ENCODE measurements at places on chromosomes 13 and 19.

DNA sequence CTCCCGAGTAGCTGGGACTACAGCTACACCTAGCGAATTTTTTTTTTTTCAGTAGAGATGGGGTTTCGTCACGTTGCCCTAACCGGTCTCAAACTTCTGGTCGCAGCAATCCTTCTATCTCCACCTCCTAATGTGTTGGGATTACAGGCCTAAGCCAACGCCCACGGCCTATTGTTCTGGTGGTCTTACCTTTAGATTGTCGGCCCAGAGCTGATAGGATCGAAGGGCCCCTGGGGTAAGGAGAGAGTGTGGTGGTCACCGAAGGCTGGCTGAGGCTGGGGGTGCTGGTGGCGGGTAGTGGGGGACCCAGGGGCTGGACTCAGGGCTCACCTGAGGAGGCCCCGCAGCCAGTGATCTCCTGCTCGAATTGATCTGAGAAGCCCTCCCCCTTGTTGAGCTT lies 7.0 kb downstream of the CRB3 start:
- no peak for DNase-seq

- no peak for DNase-seq
Observed at GRCh38 chr13:22422712-22423111, 751.8 kb downstream of the FGF9 start.

DNA sequence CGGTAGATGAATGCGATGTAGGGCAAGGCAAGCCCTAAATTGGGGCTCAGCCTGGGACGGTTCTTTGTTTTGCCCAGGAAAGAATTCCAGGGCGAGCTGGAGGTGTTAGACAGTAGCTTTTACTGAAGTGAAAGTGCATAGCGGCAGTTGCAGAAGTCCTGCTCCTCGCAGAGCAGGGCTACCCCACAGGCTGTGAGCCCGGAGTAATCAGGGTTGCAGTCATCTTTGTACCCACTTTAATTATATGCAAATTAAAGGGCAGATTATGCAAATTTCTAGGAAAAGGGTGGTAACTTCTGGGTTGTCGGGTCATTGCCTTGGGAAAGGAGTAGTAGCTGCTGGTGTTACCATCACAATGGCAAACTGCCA lies 30.5 kb downstream of the VAV1 start:
- no peak for DNase-seq

- DNase-seq = no peak
Observed at GRCh38 chr19:39810424-39810823, 23.5 kb downstream of the DYRK1B start.

DNA sequence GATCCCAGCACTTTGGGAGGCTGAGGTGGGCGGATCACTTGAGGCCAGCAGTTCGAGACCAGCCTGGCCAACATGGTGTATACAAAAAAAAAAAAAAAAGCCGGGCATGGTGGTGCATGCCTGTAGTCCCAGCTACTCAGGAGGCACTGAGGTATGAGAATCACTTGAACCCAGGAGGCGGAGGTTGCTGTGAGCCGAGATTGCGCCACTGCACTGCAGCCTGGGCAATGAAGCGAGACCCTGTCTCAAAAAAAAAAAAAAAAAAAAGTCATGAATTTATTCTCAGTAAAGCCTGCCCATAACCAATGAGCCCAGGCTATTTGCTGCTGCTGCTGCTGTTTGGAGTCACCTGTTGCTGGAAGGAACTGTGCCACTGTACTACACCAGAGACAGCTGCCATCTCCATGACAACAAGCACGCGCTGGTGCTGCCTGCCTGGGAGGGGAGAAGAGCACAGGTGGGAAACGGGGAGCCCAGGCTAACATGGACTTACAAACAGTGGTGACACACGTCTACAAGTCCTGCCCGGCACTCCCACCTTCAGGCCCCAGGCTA lies 11.3 kb downstream of the ZFR2 start:
- DNase-seq = no peak

- DNase-seq = no peak
Observed at GRCh38 chr19:18796239-18796638, 5.1 kb upstream of the COMP start.

DNA sequence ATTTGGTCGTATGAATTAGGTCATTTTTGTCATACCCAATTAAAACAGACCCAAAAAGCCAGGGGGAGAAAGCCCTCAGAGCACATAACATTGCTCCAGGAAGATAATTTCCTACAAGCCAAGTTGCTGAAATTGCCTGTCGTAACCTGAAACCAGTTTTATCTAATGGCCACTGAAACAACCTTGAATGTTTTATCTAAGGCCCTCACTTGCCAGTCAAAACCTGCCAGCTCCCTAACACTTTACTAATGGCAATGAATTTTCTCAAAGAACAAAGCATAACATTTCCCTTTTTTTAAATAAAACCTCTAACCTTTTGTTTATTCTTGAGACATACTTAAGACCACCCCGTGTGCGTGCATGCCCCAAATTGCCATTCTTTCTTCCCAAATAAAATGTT lies 496.2 kb upstream of the KLHL1 start:
- DNase-seq = no peak

DNA sequence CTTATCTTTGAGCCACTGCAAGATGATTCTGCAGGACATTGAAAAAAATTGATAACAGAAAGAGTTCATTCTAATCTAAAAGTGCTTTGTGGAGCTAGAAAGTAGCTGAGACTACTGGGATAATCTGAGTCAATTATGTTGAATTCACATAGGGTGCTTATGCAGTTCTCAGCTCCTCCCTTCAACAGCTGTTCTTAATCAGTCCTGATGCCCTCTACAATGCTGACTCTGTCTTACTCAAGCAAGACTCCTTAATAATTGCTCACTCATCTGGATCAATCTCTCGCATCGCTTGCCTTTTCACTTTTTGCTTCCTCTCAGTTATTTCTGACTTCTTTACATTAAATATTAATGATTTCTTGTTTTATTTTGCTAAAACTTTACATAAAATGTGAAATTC lies 182.1 kb downstream of the PCDH17 start:
- no peak for DNase-seq

DNA sequence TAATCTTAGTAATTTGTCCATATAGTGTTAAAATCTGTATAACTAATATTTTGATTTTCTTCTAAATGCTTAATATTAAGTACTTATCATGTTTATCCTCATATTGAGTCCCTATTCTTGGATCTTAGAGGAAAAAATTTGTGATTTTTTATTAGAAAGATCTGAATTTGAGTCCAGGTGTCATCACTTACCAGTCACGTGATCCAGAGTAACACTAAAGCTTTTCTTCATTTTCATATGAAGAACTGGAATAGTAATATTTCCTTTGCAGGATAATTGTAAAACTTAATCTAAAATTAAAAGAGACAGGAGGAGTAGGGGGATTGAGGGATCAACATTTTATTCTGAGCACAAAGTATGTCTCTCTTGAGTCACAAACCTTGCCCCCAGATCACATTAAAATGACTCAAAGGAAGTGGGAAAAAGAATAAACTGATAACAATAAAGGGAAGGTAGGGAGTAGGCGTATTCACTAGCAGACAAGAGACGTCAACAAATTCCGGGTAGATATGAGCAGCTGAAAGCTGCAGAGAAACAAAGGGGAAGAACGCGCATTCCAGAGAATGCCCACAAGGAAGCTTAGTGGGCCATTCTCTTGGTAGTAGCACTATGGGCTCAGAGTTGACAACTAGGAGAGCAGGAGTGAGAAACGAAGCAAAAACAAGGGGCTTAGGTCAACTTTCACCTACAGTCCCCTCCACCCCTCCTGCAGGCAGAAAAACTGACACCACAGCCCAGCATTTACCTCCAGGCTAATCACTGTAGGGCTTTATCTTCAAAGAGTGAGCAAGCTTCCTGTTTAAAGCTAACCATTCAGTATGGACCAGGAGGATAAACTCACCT lies 123.1 kb downstream of the SPRY2 start:
- DNase-seq = no peak

DNA sequence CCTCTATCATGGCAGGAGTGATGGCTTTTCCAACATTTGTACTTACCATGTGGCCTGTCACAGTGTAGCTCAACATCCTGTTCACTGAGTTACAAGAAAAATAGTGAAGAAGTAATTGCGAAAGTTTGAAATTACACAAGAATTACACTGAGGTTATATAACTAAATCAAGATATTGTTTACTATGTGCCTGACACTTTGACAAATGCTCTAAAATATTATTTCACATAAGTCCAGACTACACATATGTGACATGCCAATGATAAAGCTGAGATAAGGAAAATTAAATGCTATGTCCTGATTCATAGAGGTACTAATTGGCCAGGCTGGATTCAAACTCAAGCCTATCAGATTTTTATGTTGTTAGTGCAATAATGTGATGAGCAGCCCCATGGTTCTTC lies 451.7 kb downstream of the PCDH9 start:
- DNase-seq = no peak

DNA sequence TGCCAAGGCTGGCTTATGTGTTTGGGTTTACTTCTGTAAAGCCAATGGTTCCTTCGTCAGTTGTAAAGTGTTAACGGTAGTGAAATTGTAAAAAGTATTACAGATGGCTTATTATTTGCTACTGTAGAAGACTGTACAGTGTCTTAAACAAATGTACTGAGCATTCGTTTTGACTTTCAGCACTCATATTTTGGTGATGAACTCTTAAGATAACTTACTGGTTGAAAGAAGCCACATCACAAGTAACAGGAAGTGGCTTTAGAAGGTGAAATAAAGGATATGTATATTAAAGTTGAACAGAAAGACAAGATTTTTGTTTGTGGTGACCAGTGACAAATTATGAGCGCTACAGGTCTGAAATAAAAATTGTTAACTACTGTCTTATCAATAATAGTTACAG lies 64.2 kb downstream of the URI1 start:
- no peak for DNase-seq

DNA sequence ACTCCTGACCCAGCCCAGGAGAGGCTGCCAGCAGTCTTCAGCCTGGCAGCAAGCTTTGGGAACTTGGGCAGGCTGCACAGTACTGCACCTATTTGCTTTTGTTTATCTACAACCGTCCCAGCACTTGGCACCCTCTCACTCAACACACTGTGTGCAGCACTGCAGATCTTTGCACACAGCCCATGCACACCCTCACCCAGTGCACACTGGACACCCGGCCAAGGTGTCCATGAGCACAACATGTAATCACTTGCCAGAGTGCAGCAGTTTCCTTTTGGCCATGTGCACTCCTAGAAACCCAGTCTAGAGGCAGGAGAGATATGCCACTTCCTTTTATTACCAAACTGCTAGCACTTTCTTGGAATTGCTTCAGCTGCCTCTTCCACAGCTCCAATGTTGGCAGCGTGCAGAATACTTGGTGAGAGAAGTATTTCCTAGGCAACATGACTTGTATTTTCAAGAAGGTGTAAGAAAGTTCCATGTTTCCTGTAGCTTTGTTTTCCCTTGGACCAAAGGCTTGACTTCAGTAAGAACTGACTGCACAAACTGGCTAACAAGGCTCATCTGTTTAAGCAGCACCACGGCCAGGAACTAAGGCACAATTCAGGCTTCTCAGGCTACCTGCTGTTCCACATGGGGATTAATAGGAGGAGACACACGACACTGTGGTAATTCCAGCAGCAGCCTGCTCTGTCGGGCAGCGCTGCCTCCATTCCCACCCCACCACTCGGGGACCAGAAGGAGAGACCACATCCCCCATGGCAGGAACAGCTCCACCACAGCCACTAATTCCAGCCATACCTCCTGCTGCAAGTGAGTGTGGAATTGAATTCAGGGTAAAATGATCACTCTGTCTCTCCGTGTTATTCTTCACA lies 15.3 kb downstream of the ATP7B start:
- DNase-seq = no peak

GRCh38 chr13:29502391-29503008 lies 93.0 kb downstream of the SLC7A1 start:
- DNase-seq = no peak

GRCh38 chr19:29928831-29929230 lies 13.2 kb upstream of the URI1 start:
- no peak for DNase-seq

DNA sequence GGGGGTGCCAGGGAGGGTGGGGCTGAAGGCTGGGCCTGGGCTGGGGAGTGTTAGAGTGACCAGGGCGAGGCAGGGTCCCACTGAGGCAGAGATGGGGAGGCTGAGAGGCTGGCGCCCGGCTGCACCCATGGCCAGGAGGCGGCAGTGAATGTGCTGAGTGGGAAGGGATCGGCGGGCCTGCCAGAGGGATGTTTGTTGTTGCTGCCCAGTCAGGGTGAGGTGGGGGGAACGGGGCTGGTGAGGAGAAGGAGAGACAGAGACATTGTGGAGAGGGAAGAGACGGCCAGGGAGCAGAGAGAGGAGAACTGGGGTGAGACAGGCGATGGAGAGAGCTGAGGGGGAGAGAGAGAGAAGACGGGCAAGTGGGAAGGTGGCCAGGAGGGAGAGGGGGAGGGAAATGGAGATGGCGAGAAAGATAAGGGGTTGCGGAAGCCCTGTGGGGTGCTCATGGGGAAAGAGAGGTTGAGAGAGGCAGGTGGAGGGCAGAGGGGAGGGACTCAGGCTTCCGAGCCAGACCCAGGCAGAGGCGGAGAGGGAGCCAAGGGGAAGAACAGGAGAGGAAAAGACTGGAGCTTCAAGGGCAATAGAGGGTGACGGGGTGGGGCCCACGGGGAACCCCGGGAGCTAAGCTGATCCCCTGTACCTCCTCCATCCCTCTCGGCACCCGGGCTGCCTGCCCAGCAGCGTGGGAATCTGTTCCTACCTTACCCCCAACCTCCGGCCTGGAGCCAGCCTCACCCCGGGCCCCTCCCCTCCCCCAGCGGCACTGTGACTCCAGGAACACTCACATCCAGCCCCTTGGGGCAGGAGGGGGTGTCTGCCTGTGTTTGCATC lies 690 bp upstream of the B3GNT8 start:
- DNase-seq = peak; percentile 38

- DNase-seq = no peak
Observed at GRCh38 chr13:49560270-49561061, 24.9 kb downstream of the RCBTB1 start.

DNA sequence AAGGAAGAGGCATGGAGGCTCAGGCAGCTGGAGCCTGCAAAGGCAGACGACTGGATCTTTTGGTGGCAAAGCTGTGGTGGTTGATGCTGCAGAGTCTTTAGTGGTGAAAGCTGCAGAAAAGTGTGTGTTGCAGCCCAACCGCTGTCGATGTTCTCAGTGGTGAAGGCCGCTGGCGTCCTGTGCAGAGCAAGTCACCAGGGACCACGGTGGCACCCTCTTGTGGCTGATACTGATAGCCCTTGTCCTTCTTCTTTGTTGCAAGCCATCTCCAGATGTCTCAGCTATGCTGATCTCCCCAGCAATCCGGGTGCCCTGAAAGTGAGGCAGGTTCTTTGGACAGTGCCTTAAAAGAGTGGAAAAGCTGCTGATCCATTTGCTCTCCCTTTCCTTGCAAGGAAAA lies 610.9 kb upstream of the PCDH9 start:
- DNase-seq = no peak

- DNase-seq = peak; percentile 68
Observed at GRCh38 chr19:38877781-38878574, at the start of gene RINL. TSS of gene RINL (minus strand) at chr19:38878275. CDS start at chr19:38876742, 1,533 bp downstream.

DNA sequence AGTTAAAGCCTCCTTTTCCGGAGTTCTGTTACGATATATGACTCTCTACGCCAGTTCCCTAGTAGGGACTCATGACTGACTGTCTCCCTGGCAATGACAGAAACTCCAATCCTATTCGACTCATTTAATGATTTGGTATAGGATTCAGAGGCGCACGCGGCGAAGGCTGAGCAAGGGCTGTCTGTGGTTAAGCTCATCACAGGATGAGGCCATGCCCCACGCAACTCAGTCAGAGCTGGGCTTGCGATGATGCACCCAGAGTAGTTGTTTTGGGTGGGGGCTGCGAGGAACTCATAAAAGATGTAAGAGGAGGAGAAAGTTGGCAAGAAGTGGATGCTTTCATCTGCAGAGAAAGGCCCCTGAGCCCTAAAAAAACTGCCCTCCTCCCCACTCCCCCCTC lies 468 bp upstream of the SERTM1 start:
- no peak for DNase-seq
